ENCODE measurements at places on chromosomes 5 and 9.

- DNase-seq, result no peak
These were observed 669.7 kb downstream of the MAT2B start for GRCh38 chr5:164175083-164175482.

DNA sequence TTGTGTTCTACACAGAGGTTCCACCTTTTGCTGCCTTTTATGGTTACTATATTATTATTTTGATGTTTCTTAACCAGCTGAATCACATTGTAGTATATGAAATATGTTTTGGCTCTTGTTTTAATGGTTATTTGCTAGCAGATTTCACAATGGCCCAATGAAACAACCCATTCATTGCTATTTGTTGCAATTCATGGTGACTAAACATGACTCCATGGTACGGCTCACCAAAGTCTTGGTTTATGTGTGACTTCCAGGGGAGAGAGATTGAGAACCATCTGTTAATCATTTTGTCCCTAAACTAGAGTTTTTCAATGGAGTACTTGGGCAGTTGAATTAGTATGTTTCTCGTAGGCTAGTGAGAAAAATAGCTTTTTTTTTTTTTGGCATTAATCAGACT is 108.4 kb downstream of the GHR start:
- DNase-seq, result no peak

DNA sequence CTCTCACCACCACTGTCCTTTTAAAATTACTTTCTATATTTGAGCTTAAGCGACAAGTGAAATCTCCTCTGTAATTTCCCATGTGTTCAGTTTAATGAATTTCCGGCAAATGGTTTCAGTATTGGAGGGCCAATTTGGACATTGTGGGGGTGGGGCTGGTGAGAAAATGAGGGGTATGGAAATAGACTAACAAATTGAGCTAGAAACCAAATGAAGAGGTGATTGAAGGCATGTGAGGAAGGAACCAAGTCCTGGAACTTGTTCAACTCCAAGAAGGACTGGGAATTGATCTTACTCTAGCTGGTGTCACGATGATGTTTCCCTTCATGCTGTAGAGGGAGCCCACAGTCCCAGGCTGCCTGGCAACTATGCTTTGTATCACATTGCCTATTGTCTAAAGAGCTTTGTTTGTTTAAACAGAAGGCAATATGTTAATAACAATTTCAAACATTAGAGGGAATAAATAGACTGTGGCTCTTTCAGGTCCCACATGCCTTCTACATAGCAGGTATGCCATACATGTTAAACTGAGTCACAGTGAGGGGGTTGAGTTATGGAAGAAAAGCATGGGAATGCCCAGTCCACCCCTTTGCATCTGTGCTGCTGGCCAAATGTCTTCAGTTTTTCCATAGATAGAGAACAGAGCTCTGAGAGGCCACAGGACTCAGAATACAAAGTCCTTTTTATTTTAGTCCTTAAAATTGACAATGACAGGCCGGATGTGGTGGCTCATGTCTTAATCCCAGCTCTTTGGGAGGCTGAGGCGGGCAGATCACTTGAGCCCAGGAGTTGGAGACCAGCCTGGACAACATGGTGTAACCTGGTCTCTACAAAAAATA is 25.0 kb upstream of the MATR3 start:
- DNase-seq, result no peak

DNA sequence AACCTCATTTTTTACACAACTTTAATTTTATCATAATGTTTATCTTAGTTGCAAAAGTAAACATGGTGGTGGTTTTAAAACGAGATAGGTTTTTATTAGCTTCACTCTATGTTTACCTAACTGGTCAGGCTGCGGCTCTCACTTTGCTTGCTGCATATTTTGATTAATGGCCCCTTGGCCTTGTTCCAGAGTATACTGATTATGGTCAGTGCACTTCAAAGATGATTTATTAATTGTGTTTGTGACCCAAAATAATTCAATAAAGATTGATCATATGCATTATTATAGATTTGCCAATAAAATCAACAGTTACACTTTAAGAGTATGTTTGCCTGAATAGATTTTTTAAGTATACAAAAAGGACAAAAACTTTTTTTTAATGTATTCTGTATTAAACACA is 188.0 kb downstream of the XRCC4 start:
- DNase-seq, result no peak

- no peak for DNase-seq
These were observed 102.6 kb downstream of the XRCC4 start for GRCh38 chr5:83179966-83180365.

- DNase-seq, result no peak
These were observed 196.1 kb downstream of the ARRDC3 start for GRCh38 chr5:91187032-91187431.

DNA sequence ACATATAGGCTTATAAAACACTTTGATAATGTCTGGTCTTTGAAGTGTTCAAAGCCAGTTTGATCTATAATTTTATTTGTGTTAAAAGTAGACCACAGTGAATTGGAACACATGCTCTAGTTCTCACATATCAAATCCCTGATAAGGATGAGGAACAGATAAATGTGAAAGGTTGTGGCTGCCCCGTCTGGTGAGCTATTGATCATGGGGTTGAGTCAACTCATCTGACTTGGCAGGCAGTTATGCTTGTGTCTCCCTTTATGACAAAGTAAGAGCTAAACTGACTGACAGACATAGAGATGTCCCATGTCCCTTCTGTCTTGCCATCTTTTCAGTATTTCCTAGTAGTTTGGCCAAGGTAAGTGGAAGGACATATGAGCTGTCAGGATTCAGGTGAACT is 2.9 kb upstream of the ERMP1 start:
- no peak for DNase-seq

DNA sequence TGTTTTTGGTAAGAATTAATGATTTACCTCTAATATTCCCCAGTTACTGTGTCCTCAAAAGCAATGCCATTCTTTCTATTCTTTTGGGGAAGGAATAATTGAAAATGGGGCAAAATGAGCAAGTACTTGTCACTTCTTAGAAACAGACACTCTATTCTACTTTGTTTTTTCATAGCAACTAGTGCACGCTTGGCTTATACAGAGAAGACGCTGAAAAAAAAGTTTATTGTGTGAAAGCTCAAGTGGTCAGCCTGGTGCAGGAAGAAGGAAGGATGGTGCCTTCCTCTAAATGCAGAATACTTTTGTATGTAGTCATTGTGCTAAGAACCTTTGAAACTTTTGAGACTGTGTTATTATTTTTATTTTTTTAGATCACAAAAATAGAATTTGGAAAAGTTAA is 29.6 kb downstream of the ANKDD1B start:
- DNase-seq, result no peak

DNA sequence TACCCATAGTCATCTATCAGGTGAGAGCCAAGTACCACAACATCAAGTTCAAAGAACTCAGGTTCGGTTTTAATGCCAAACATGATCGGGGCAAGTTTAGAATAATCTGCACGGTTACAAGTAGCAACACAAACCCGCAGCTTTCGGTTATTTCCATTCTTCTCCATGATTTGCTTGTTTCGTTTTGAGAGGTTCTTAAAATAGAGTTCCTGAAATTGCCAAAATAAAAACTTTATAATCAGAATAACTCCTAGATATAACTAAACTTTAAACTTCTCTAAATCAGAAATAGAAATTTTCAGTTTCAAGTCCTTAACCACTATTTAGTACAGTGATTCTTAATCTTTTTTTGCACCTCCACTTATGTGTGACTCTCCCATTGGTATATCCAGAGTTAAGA is 9.1 kb downstream of the GNE start:
- no peak for DNase-seq

- no peak for DNase-seq
These were observed 29.9 kb downstream of the FAM219A start for GRCh38 chr9:34428325-34428958.
